Right atrium auricular region (tissue), 2 donors: ENCODE measurements at places on chromosomes 7 and 10. TPM values are rescaled to one million over a fixed set of nuclear protein-coding genes. Genes with fewer than 3 reads are reported as not detected.

GRCh38 chr10:33091201-33091600 is 133.2 kb upstream of the ITGB1 start:
- no peak for DNase-seq

DNA sequence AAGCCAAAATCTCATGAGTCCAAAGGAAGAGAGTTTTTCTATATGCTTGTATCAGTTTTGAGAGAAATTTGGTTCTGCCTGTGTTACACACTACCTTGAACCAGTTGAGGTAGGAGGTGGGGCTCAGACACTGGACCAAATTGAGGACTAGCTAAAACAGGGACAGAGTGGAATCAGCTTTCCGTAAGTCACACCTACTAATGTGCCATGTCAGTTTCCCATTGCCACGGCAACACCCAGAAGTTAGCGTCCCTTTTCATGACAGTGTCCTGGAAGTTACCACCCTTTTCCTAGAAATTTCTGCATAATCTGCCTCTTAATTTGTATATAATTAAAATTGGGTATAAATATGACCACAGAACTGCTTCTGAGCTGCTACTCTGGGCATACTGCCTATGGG is 9.0 kb downstream of the ADK start:
- peak; percentile 16 for DNase-seq

GRCh38 chr10:34420795-34421194 is 394.3 kb downstream of the PARD3 start:
- DNase-seq = no peak

DNA sequence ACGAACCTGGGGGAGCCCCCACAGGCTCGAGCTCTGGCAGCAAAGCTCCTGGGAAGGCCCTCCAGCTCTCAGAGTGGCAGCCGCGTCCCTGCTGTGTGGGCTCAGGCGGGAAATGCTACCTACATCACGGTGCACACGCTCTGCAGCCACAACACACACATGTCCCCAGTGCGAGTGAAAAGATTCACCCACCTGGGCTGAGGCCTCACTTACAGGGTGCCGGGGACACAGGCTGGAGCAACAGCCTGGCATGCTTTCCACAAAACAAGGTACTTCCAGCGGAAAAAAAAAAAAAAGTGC is 410.4 kb upstream of the FOXK1 start:
- no peak for DNase-seq

GRCh38 chr10:25699631-25700030 is 234.4 kb upstream of the MYO3A start:
- DNase-seq = no peak

- no peak for DNase-seq
These were observed 55.7 kb upstream of the IL6 start for GRCh38 chr7:22671177-22671879.

DNA sequence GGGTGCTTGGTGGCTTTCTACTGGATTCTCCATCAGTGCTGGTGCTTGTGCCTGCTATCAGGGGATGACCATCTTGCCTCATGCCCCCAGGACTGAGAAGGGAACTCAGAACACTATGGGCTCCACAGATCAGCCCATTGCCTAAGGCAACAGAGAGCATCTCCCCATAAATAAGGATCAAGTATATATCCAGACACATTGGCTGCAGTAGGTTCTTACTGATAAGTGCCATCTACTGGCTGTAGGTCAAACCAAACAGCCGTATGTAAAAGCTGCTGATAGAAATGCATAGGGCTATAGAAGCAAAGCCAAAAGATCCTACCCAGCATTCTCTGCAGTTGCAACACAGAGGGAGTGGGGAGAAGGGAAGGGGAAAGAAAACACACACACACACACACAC is 153.7 kb downstream of the CDK14 start:
- DNase-seq = no peak

DNA sequence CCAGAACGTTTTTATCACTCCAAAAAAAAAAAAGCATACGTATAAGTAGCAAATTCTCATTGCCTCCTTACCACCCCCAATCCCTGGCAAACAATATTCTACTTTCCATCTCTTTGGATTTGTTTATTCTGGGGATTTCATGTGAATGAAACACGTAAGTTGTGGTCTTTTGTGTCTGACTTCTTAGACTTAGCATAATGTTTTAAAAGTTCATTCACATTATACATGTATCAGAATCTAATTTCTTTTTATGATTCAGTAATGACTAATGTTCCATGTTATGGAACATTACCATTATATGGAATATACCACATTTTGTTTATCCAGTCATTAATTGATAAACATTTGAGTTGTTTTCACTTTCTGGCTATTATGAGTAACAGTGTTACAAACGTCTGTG is 12.5 kb upstream of the KLHL7 start:
- DNase-seq = no peak

GRCh38 chr10:66837335-66837734 is 88.5 kb upstream of the LRRTM3 start:
- no peak for DNase-seq

DNA sequence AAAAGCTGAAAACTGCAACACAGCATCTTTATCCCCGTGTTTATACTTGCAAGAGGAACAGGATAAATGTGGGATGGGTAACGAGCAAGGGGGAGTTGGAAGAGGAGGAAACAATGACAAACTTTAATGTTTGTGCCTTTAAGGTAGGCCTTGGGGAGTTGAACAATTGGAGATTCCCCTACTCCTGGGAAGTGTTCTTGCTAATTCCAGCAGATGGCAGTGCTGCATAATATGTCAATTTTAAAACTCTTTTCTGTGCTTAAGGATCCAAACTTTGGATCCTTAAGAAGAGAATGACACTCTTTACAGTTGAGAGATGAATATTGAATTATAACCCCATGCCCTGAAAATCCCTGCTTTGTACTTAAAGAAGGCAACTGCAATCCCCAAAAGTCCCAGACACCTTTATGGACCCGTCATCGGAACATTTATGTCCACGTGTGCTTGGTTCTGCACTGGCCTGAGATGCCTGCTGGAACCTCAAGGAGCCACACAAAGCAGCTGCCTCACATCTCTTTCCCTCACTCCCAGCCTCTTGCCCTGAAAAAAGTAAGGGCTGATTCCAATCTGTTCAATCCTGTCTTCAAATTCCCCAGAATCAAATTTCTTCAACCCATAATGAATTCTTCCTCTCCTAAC is 12.0 kb downstream of the IFIT5 start:
- DNase-seq = no peak

GRCh38 chr7:8228766-8229674 is 32.9 kb downstream of the ICA1 start:
- no peak for DNase-seq

DNA sequence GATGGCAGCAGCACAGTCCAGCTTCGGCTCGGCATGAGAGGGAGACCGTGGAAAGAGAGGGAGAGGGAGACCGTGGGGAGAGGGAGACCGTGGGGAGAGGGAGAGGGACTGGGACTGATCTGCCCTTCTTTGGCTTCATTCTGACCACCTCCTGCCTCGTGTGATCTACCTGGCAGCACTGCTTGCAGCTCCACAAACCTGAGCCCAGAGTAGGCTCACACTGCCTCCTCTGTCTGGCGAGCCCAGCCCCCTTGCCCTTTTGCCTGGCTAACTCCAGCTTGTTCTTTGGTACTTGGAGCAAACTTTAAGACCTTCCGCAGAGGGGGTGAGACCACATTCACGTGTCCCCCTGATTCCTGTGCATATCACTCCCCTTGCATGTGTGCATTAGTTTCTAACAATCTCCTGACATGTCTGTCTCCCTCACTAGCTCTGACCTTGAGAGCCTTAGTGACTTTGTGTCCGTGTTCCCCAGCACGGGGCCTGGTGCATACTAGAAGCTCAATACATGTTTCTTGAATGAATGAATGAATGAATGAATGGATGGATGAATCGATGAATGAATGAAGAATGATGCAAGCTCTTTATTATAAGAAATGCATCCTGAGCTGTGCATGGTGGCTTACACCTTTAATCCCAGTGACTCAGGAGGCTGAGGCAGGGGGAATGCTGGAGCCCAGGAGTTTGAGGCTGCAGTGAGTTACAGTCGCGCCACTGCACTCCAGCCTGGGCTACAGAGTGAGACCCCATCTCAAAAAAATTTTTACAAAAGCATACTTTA is 31.2 kb downstream of the UBTD1 start:
- no peak for DNase-seq

DNA sequence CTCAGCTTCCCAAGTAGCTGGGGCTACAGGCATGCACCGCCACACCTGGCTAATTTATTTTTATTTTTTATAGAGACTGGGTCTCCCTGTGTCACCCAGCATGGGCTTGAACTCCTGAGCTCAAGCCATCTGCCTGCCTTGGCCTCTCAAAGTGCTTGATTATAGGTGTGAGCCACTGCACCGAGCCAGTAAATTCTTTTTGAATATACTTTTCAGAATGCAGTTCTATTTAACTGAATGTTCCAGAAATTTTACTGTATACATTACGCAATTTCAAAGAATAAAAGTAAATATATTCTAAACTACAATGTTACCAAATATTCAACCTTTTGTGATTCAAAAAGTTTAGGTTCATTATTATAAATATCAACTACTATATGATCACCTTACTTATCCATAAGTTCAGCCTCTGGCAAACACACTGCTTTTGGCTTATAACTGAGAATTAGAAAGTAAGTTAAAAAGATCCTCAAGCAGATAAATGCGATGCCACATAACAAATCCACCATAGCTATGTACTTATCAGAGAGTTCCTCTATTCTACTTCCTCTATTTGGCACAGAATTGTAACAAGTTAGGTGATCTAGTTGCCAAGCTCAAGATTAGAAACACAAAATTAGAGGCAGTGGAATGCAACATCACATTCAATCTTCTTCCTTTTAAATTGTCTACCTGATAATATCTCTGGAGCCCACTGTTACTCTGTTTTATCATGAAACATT is 118.2 kb downstream of the ANK3 start:
- no peak for DNase-seq

- no peak for DNase-seq
These were observed 3.3 kb upstream of the FAS start for GRCh38 chr10:88987243-88987725.

GRCh38 chr10:102743078-102743587 is 615 bp upstream of the WBP1L start:
- no peak for DNase-seq

GRCh38 chr7:106604971-106605370 is 56.0 kb downstream of the CCDC71L start:
- no peak for DNase-seq

DNA sequence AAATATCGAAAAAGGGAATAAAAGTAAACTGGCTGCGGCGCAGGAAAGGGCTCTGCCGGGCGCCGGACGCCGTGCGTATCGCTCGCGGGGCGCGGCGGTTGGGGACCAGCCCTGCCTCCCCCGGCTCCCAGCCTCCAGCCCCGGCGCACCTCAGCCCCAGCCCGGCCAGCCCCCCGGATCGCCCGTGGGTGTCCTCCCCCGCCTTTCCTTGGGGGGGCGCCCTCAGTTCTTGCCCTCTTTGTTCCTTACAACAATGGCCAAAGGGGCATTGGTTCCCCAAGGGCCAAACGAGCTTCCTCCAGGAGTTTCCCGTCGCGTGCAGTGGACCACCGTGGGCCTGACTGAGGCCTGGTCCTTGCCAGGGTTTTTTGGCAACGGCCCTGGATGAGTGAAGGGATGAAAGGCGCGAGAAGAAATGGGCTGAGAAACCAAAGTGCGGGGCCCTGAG is 1.2 kb downstream of the MACROH2A2 start:
- no peak for DNase-seq

DNA sequence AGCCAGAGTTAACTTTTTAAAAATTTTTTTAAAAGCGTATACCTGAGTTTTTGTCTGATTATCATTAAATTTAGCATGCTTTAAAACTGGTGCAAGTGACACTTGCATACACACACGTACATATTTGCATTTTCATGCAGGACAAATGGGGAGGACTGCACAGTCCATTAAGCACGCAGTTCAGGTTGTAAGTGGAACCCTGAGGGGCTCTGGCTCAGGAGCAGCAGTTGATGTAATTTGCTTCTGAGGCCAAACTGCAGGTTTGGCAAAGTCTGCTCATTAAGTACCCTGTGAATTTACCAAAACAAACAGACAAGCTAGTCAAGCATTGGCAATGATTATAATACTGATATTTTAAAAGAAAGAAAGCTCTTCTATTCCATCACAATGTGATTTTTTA is 215.8 kb upstream of the PFKP start:
- DNase-seq = no peak

DNA sequence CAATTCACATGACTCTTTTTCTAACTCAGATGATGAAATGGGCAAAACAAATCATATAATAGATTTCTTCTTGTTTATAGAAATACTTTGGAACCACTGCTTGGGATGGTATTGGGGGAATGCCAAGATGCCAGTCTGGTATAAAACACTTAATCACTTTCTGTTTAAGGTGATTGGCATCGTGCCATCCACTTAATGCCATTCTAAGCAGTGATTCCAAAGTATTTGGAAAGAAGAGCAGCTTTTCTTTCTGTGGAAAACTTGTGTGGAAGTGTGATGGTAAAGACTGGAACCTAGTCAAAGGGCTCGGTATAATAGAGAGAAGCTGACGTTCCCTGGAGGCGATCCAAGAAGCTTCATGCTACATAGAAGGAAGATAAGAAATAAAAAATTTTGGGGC is 120.6 kb downstream of the TMEM26 start:
- DNase-seq = no peak

GRCh38 chr10:129511758-129512157 is 44.7 kb downstream of the MGMT start:
- peak; percentile 21 for DNase-seq

GRCh38 chr10:49350138-49350537 is 45.8 kb downstream of the DRGX start:
- DNase-seq = no peak

- peak; percentile 21 for DNase-seq
These were observed 50.2 kb downstream of the CXCL12 start for GRCh38 chr10:44334621-44335184.

The RHOBTB1 gene
- total RNA-seq = 13.2 TPM

The LGI1 gene
- not detected for total RNA-seq

The NUTM2E gene
- total RNA-seq = not detected

The SKIDA1 gene
- total RNA-seq = 2.6 TPM

The UCMA gene
- not detected for total RNA-seq

The IDE gene
- total RNA-seq = 36.0 TPM

The ELN gene
- 138 TPM for total RNA-seq

The GPR85 gene
- total RNA-seq = 2.3 TPM

The TLL2 gene
- 0.24 TPM for total RNA-seq

The TMEM178B gene
- 15.8 TPM for total RNA-seq

The HGF gene
- 3.5 TPM for total RNA-seq
